NCI-H1417 (cell line): ENCODE measurements at places on chromosomes 6 and 20.

- DNase-seq, result peak; percentile 87
Measured at GRCh38 chr20:44738813-44739477, 6.7 kb upstream of the KCNK15 start.

- peak; percentile 54 for DNase-seq
Measured at GRCh38 chr6:108497883-108498282, 62.8 kb upstream of the FOXO3 start.

DNA sequence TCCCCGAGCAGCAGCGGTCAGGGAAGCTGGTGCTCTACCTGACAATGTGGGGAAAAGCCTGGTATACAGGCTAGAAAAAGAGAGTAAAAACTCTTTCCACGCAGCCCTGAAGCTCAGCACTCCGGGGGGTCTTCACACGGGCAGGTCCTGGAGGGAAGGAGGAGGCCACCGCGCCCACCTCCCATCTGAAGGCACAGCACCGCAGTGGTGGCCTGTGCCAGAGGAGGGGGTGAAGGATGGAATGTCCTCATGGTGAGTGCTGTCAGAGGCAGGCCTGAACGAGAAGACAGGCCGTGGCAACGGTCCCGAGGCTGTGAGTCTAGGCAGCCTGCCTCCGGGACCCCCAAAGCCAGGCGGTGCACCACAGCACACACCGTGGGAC, 5.8 kb downstream of the SLC2A4RG start:
- DNase-seq, result no peak

GRCh38 chr20:51431321-51431720, 111.2 kb downstream of the NFATC2 start:
- no peak for DNase-seq

GRCh38 chr6:111872401-111873177, 663 bp downstream of the FYN start:
- DNase-seq, result peak; percentile 40

- no peak for DNase-seq
Measured at GRCh38 chr6:105835373-105835772, 250.8 kb upstream of the PRDM1 start.

DNA sequence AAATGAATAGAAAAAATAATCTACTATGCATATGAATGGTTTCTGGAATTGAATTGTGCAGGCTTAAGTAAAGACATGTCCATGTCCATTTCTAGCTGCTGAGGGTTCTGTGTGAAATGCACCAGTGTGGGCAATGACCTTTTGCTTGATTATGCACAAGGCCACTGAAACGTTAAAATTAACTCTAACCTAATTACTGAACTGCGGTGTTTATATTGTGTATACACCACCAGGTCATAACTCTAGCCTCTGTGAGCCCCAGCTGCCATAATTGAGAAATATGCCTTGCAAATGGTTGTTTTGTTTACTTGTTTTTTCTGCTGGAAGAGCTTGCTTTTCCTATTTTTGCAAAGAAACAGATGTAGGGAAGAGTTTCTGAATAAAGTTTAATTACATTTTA, 46.1 kb downstream of the RSPO3 start:
- no peak for DNase-seq

- DNase-seq, result no peak
Measured at GRCh38 chr6:106413016-106413415, 52.5 kb downstream of the CRYBG1 start.

- DNase-seq, result no peak
Measured at GRCh38 chr20:53706466-53707370, 113.1 kb upstream of the ZNF217 start.

GRCh38 chr20:41123631-41124030, 13.7 kb upstream of the PLCG1 start:
- no peak for DNase-seq

- DNase-seq, result peak; percentile 82
Measured at GRCh38 chr6:95091823-95092436, 485.4 kb upstream of the MANEA start.

DNA sequence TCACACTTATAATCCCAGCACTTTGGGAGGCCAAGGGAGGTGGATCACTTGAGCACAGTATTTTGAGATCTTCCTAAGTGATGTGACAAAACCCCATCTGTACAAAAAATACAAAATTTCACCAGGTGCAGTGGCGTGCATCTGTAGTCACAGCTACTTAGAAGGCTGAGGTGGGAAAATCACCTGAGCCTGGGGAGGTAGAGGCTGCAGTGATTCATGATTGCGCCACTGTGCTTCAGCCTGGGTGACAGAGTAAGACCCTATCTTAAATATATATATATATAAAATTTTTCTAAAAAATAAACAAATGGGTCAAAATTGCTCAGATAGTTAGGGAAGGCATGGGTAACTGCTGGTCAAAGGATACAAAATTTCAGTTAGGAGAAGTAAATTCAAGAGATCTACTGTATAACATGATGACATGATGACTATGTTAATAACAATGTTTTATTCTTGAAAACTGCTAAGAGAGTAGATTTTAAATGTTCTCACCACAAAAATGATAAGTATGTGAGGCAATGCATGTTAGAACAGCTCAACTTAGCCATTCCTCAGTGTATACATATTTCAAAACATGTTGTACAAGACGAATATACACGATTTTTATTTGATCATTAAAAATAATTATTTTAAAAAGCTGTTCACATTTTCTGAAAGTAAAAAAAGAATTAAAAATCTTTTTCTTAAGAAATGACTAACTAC, 24.4 kb downstream of the TBC1D32 start:
- no peak for DNase-seq

- no peak for DNase-seq
Measured at GRCh38 chr20:49901588-49901987, 13.7 kb downstream of the SPATA2 start.

GRCh38 chr6:1040393-1040792, 271.5 kb upstream of the FOXQ1 start:
- DNase-seq, result no peak

DNA sequence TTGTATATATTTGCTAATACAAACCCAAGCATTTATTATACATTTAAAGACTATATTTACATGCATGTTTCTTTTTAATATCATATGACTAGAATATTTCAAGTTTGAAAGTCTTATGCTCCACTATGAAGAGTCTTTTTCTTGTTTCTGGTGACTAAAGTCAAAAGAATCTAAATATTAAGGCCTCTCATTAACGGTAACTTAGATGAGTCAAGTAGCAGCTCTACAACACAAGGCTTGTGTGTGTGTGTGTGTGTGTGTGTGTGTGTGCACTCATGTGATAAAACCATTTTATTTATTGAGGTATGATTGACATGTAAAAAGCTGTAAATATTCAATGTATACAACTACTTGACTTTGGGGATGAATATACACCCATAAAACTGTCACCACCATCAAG, 275.6 kb downstream of the TFAP2B start:
- DNase-seq, result no peak

- DNase-seq, result no peak
Measured at GRCh38 chr6:33191383-33192104, 723 bp downstream of the COL11A2 start.

GRCh38 chr20:48695255-48695654, 132.5 kb downstream of the PREX1 start:
- no peak for DNase-seq

DNA sequence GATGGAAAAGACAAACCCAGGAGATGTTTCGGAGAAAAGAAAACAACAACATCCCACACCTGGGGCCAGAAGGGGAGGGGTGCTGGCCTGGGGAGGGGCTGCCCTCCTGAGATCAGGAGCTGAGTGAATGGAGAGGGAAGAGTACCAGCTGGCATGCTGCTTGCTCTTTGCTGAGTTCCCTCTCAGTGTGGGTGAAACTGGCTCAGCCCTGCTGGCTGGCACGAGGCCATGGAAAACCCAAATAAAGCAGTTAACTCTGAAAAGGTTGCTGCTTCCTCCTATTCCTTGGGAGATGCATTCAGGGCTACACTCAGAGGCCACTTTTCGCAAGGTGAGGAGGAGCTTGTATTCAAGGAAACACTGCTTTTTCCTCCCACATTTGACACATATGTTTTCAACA, 8.0 kb upstream of the KCNK16 start:
- DNase-seq, result peak; percentile 21

- peak; percentile 81 for DNase-seq
Measured at GRCh38 chr6:109690373-109690736, 647 bp downstream of the AK9 start.

DNA sequence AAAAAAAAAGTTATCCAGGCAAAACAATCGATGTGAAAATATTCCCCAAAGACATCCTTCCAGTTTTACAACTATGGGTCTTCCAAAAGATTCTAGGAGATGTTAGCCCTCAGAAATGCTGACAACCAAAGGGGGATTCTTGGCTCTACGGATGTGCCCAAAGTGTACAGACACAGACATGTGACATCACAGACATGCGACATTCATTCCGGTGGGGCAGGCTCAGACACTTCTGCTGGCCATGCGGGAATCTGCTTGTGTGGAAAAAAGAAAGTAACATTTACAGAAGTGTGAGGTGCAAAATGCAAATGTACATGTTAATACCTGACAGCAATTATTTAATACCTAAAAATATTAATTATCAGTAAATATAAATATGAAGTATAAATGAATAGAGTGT, 268.6 kb downstream of the FOXC1 start:
- DNase-seq, result no peak

- DNase-seq, result no peak
Measured at GRCh38 chr6:112899541-112899940, 552.4 kb downstream of the RFPL4B start.

- no peak for DNase-seq
Measured at GRCh38 chr6:144073024-144073423, 22.3 kb downstream of the SF3B5 start.

- DNase-seq, result no peak
Measured at GRCh38 chr6:13538084-13538483, 36.3 kb upstream of the SIRT5 start.

DNA sequence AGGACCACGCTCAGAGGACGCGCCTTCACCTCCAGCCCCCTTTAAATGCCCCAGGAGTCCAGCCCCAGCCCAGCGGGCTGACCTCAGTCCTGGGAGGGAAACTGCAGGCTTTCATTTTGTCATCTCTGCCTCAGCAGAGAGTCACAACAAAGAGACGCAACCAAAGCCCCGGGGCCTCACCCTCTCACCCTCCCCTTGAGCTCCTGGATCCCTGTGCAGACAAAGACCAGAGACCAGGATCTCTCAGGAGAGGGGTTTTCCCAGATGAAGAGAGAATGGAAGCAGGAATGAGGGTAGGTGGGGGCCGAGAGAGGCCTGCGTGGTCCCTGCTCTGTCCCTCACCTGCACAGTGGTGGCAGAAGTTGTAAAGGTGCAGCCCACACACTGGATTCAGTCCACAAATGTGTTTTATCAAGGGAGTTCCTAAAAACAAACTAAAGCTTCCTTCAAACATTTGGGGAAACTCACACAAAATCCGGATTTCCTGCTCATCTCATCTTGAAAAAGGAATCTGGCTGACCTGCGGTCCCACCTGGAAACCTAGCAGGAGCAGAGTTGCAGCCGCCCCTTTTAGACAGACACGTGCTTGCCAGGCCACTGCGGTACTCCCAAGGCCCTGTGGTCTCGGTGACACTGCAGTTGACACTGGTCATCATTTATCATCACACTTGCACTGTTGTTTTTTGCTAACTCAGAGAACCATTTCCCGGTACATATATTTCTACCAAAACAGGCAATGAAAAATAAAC, 27.1 kb downstream of the PTGIS start:
- DNase-seq, result no peak

GRCh38 chr6:87817183-87817582, 115.2 kb upstream of the AKIRIN2 start:
- no peak for DNase-seq

- no peak for DNase-seq
Measured at GRCh38 chr6:150615967-150616366, 16.3 kb downstream of the PLEKHG1 start.

GRCh38 chr20:61925555-61926252, 140.0 kb downstream of the TAF4 start:
- DNase-seq, result no peak
